H9 (cell line): ENCODE measurements at places on chromosomes 6 and 20.

DNA sequence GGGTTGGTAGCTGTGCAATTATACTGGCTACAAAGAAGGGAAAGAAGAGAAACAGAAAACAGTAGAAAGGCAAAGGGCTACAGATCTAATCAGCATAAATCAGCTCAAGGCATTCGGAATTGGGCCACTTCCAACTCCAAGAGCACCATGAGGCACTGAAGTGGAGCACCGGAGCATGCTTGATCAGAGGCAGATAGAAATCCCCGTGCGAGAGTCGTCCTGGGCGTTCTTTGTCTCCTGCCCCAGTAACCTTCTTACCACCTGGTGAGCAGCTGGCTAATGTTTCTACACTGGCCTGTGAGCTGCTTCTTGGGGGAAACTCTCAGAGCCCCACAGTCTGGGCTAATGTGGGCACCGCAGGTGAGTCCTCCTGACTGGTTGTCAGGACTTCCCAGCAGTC is 16.7 kb downstream of the NEDD9 start:
- DNase-seq: no peak

DNA sequence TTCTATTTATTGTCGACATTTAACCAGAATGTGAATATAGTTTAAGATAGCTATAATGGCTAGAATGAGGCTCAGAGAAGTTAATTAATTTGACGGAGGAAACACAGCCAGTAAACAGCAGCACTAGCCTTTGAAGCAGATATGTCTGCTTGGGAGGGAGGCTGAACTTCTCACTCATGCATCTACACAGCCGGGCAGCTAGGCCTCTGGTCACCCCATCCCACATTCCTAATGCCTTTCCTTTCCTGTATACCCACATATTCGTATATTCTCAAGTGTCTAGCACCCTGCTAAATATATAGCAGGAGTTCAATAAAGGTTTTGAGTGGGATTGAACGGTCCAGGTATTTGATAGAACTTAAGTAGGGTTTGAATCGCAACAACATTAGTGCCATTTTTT is 230.4 kb upstream of the PDE10A start:
- DNase-seq: no peak

- no peak for DNase-seq
These were observed 438.4 kb upstream of the ADGRB3 start for GRCh38 chr6:68196645-68197044.

DNA sequence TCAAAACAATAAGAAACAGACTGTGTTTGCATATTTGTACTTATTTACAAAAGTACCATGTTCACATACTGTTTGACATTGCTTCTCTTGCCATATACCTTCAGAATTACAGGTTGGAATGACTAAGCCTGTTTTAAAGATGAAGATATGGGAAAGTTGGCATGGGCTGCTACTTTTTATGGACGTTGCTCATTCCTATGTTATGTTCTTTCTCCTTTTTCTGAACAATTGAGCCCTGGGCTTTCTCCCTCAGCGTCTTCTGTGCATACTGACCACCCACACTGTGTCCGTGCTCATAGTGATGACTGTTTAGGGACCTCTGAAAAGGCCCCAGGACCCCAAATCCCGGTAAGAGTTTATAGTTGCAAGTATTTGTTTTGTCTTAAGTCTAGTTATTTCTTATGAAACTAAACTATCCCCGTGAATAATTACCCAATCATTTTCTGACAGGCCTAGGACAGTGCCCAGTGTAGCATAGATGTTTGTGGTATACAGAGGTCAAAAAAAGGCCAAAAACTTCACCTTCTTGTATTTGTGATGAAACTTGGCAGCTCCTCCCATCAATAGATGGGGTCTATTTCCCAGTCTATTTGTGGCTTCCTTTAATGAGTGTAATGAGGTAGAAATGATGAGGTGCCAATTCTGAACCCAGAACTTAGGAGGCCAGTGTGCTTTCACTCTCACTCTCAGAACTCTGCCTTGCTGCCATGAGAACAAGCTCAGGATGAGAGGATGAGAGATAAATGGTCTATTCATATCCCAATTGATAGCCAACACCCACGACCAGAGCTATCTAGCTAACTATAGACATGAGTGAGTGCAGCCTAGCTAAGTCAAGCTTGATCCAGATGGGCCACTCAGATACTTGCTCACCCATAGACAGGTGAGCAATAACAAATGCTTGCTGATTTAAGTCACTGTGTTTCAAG is 40.9 kb downstream of the GSTA4 start:
- DNase-seq: no peak

- DNase-seq: no peak
These were observed 60.7 kb downstream of the EYA4 start for GRCh38 chr6:133301835-133302234.

DNA sequence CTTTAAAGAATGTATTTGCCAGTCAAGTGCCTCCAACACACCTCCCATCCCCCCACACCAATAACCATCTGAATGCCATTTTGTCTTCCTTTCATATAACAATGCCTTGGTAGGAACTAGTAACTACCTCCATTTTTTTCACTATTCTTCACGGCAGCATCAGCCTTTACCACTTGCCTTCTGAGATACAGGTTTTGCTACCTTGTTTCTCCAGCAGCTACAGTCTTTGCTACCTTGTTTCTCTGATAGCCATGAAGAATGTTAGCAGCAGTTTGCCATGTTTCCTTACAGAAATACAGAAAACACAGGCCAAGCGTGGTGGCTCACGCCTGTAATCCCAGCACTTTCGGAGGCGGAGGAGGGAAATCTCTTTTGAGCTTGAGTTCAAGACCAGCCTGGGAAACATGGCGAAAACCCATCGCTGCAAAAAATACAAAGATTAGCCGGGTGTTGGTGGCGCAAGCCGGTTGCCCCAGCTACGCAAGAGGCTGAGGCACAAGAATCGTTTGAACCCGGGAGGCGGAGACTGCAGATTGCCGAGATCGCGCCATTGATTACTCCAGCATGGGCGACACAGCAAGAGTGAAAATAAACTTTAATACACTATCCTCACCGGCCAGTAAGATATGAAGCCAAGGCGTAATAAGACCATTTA is 100.9 kb downstream of the HFE start:
- no peak for DNase-seq

GRCh38 chr6:149201068-149201655 is 116.3 kb upstream of the TAB2 start:
- no peak for DNase-seq
